ENCODE measurements at places on chromosomes 12 and 14.

DNA sequence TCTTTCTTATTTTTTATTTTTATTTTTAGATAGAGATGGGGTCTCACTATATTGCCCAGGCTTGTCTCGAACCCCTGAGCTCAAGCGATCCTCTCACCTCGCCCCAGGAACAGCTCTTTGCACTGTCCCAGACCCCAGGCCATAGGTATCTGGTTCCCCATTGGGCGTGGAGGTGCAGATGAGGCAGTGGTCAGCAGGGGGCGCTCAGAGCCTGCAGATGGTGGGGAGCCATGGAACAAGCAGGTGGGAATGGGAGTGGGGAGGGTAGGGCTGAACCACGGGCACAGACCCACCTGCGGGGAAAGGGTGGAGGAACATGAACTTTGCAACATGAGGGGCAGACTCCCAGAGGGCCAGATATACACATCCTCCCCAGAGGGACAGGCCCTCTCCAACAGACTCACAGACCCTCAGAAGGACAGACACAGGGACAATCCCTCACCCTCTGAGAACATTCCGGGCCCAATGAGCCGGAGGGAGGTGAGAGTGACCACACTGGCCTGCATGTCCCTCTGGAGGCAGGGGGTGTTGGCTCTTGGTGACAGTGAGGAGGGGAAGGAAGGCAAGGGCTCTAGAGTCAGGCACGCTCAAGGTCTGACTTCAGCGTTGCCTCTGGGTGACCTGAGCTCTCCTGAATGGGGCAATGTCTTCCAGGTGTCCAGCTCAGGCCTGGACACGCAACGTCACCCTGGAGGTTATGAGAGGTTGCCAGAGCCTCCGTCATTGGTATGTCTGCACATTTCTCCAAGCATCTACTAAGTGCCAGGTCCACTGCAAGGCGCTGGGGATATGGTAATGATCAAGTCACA, 34.9 kb downstream of the KRT80 start:
- DNase-seq = no peak

- no peak for DNase-seq
Measured at GRCh38 chr12:26572137-26572536, 260.9 kb downstream of the ITPR2 start.

DNA sequence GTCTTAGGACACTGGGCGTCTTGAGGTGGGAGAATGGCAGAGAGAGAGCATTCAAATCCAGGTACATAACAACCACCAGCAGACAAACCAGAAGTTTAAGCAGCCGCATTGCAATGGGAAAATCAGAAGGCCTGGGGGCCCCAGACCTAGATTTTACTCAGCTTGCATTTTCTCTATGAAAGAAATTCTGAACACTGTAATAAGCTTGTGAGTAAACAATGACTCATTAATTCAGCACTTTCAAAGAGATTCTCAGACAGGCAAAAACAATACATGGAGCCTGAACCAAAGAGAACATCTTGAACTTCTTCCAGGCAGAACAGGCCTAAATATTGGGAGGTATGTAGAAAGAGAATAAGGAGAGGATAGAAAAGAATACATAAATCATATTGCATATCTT, 69.8 kb upstream of the IFNG-AS1 start:
- no peak for DNase-seq

DNA sequence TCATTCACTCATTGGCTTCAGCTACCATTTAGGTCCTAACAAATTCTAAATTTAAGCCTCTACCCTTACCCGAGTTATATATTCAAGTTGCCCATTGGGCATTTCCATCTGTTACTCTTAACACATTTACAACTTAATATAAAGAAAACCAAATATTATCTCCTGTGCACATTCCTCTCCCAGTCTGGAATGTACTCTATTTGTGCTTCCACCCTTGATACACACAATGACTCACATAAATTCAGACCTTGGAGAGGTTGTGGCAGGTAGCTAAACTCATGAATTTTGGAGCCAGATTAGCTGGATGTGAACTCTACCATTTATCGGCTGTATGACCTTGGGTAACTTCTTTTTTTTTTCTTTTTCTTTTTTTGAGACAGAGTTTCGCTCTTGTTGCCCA, 51.1 kb downstream of the BRMS1L start:
- DNase-seq = no peak

DNA sequence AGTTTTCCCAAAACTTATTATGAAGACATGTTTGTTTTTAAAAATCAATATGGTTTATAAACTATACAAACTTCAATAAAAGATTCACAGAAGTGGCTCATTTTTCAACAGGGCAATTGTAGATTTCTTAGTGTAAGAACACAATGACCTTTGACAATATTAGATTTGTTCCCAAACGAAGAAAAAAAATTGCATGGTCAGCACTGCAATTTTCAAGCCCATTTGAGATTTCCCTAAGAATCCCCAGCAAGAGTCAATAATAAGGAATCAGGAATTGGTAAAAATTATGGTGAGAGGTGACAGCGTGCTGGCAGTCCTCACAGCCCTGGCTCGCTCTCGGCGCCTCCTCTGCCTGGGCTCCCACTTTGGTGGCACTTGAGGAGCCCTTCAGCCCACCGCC, 145.8 kb downstream of the DERA start:
- no peak for DNase-seq

DNA sequence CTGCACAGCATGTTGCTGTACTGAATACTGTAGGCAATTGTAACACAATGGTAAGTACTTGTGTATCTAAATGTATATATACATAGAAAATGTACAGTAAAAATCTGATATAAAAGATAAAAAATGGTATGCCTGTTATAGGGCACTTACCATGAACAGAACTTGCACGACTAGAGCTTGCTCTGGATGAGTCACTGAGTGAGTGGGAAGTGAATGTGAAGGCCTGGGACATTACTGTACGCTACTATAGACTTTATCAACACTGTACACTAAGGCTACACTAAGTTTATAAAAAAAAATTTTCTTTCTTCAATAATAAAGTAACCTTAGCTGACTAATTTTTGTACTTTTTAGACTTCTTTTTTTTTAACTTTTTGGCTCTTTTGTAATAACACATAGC, 24.2 kb upstream of the NEDD1 start:
- no peak for DNase-seq

- DNase-seq = peak; percentile 10
Measured at GRCh38 chr14:74618078-74618952, 6.3 kb upstream of the LTBP2 start.

- DNase-seq = no peak
Measured at GRCh38 chr14:102902523-102903247, 19.8 kb upstream of the AMN start.

DNA sequence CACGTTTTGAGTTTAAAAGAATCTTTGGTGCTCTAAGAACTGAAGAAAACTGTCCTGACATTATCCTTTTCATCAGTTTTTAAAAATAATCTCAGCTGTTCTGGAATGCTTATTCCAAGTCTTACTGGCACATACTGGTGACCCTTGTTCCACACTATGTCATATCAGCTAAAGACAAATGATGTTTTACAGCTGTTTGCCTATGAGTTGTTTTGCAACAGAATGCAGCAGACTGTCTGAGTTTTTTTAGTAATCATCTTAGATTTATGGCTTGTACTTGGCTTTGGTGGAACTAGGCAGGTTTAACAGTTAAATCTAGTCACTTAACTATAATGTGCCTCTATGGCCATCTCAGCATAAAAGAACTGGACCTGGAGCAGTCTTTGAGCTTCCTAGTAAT, 91.6 kb upstream of the GRIN2B start:
- no peak for DNase-seq

DNA sequence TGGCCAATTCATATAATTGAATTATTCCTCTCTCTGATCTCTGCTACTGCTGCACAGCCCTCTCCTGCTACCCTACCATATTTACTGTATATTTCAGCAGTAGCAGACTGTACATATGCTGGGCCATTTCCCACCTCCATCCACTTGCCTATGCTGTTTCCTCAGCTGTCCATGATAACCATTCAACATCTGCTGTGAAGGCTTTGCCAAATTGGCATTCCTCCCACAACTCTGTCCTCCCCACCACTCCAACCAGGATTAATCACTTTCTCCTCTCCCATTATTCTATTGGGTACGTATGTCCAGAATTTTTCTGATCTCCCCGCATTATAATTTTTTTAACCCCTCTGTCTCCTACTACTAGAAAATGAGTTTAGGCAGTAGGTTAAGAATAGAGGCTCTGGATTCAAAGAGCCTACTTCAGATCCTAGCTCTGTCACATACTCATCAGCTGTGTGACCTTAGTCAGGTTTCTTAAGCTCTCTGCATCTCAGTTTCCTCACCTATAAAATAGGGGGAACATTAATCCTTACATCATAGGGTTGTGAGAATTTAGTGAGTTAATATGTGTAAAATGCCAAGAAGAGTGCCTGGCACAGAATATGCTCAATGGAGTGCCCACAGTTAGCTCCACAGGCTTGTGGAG, 123.3 kb downstream of the KICS2 start:
- no peak for DNase-seq

GRCh38 chr14:99841436-99842071, 48.3 kb downstream of the EML1 start:
- peak; percentile 63 for DNase-seq

GRCh38 chr14:22791301-22791700, 23.9 kb downstream of the SLC7A7 start:
- DNase-seq = no peak

DNA sequence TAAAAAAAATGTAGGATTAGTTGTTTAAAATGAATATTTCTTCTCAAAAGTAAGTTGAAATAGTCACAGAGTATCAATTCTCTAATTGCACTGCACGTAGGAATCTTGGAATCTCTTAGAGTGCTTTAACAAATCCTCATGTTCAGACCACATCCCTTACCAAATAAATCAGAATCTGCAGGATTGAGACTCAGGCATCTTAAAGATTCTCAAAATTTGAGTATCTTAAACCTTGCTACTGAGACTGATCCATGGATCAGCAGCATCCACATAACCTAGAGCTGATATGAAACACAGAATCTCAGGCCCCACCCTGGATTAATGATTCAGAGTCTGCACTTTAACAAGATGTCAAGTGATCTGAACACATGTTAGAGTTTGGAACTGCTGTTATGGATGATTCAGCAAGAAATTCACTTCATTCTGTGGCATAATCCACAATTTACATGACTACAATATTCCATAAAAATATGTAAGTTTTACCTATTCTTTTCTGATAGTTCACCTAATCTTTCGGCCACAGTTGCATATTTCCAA, 58.7 kb downstream of the ADAMTS20 start:
- DNase-seq = no peak

DNA sequence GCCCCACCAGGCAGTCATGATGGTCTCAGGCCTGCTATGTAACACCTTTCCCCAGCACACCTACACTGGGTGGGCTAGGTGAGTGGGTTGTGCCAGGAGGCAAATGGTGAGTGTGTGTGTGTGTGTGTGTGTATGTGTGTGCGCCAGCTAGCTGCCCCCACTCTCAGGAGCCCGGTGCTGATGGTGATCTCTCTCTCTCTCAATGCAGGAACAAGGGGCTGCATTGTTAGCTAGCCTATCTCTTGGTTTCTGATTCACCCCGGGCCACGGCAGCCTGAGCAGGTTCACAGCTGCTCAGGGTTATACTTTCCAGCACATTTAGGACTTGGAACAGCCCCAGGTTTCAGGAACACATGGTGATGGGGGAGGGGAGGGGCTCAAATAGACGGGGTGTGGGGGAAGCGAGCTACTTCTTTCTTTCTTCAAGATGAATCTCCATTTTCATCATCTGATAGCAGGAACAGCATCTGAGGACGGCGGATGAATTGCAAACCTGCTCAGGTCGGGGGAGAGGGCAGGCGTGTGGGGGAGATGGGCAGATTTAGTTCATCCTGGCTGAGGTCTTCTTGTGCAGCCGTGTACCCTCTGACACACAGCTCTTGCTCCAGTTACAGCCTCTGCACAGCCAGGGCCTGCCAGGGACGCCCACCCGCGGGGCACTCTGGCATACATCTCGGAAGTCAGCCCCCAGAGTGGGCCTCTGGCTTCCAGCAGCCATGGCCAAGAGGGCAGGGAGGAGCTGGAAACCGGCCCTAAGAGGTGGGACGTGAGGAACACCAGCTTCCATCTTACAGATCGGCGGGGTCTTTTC, 137.6 kb downstream of the ZFP36L1 start:
- no peak for DNase-seq

DNA sequence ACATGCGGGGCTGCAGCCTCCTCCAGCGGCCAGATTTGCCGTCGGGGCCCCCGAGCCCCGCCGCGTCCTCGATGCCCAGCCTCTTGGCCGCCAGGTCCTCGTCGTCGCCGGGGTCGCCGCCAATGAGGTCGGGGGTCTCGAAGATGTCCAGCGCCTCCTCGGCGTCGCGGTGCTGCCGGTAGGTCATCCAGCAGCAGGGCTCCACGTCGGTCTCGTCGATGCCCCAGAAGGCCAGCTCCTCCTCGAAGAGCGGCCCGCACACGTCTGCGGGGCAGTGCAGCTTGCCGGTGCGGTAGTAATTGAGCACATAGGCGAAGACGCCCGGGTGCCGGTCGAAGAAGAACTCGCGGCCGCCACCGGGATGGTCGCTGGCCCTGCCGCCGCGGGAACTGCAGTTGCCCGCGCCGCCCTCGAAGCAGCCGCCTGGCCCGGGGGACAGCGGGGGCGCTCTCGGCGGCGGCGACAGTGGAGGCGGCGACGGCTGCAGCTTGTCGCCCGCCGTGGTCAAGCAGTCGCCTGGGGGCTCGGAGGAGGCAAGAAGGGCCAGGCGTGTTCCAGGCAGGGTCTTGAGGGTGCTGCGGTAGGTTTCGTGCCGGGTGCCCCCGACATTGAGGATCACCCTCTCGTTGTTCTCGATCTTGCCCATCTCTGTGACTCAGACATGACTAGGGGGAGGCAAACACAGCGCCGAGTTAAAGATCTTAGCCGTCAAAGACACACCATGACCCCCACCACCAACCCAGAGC, 2.1 kb downstream of the KCNC2 start:
- no peak for DNase-seq

DNA sequence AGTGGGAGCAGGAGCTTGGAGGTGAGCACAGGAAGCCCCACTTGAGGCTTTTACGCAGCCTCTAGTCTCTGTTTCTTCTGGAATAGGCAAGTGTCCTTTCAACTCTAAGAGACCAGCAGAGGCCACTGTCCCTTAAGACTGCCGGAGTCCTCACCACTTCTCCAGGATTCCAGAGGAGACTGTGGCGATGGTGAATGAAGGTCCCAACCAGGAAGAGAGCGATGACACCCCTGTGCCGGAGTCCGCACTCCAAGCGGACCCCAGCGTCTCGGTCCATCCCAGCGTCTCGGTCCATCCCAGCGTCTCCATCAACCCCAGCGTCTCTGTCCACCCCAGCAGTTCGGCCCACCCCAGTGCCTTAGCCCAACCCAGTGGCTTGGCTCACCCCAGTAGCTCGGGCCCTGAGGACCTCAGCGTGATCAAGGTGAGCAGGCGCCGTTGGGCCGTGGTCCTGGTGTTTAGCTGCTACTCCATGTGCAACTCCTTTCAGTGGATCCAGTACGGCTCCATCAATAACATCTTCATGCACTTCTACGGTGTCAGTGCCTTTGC, 442 bp downstream of the FLVCR2 start:
- peak; percentile 51 for DNase-seq

GRCh38 chr12:71703206-71703605, 17.3 kb downstream of the TMEM19 start:
- DNase-seq = no peak

All from DMS79 (cell line).